ENCODE measurements at places on chromosomes 6 and 20.

DNA sequence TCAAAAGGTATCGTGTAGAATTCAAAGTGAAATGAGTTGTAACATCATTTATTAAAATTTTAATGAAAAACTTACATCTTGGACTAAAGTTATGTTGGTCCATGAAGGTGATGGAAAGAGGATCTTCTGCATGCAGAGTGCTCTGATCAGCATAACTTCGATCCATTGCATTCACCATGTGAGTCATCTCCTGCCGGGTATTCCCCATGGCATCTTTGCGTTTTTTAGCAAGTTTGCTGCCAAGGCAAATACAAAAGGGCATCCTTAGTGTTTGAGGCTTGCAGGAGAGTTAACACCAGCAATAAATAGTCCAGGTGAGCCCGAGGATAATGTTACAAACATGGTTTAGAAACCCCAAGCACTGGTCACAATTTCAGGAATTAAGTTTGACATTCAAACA is 104.2 kb upstream of the THEMIS start:
- DNase-seq: no peak

DNA sequence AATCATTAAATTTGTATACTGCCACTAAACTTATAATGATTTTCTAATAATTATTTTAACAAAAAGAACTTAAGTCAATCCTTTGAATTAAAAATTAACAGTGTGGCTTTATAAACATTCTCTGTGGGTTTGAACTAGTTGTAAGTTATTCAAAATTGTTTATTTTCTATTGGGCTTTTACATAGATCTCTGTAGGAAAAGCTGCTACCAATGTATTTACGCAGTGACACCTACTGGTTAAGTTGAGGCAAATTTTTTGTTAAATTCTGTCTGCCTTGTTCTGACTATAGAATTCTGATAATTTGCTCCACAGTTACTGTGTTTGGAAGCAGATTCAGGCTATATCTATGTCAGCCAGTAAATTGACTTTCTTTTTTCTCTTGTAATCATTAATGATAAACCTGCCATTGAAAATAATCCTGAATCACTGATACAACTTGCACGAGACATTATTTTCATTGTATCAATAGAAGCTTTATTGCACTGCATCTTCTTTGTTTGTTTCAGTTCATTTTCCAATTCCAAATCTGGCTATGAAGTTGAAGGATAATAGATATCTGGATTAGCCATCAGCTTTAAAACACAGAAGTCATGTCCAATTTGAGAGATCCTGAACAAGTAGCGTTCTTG is 66.0 kb upstream of the UTRN start:
- DNase-seq: no peak

DNA sequence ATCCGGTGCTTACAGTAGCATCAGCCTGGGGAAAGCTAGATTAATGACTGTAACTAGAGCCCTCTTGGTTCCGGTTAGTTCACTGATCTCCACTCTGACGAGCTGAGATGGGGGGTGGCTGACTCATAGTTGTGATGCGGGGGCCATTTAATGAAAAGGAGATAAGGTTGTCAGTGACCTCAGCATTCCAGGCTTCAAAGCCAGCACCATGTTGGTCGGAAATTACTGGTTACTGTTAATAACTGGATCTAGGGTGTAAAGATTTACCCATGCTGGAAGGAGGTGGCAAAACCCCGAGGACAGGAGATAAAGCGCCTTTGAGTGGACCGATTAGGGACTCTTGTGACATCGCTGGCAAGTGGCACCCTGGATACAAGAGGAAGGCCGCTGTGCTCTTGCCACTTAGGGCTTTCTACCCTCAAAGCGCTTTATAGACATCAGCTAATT is 21.1 kb downstream of the FOXC1 start:
- no peak for DNase-seq

GRCh38 chr20:36105711-36106226 is 48.8 kb upstream of the EPB41L1 start:
- DNase-seq: no peak

- DNase-seq: no peak
Observed at GRCh38 chr6:2030682-2031244, 214.6 kb downstream of the GMDS start.

- DNase-seq: no peak
Observed at GRCh38 chr20:19890445-19891051, 126.6 kb upstream of the NAA20 start.

All from nephron progenitor cell (in vitro differentiated cells).